Cerebellum (tissue), 4 donors: ENCODE measurements at places on chromosomes 2 and 18. TPM values are rescaled to one million over a fixed set of nuclear protein-coding genes. Genes with fewer than 3 reads are reported as not detected.

DPP10 gene
- total RNA-seq: 78.0 TPM

GRCh38 chr2:8525582-8526402, 156.1 kb upstream of the ID2 start:
- DNase-seq: peak; percentile 21

- DNase-seq: no peak
These were observed 12.0 kb downstream of the UGP2 start for GRCh38 chr2:63853527-63854310.

GRCh38 chr2:240269380-240269779, 128.9 kb upstream of the OTOS start:
- DNase-seq: no peak

DSG2 gene
- 4.7 TPM for total RNA-seq

- no peak for DNase-seq
These were observed 34.6 kb upstream of the IL1B start for GRCh38 chr2:112870841-112871835.

CTAGE1 gene
- not detected for total RNA-seq

DNA sequence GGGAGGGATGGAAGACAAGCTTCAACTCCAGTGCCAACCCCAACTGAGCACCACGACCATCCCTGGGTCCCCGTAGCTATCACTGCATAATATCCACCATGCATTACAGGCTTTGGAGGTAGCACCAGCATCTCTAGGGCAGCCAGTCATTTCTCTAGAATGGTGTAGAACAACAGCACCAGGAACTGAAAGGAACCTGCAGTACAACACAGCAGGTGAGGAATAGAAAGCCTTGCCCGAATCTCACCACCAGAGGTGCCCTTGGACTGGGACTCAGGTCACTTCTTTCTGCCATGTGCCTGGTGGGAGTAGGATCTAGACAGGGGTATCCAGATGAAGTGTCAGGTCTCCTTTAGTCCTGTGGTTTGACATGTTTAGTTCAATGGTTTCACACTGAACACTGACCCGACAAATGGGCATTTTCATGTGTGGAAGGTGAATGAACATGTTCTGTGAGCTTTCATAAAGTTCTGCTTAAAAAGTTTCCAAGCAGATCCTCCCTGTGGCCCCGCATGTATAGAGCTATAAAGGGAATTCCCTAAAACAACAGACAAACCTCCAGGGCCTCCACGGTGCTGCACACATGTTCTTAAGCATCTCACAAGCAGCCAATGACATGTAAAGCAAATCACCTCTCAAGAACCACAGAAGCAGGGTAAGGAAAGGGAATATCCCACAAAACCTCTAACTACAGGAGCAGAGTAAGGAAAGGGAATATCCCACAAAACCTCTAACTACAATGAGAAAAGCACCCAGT, 208.3 kb downstream of the AFF3 start:
- no peak for DNase-seq

ERBB4 gene
- total RNA-seq: 154 TPM

DNA sequence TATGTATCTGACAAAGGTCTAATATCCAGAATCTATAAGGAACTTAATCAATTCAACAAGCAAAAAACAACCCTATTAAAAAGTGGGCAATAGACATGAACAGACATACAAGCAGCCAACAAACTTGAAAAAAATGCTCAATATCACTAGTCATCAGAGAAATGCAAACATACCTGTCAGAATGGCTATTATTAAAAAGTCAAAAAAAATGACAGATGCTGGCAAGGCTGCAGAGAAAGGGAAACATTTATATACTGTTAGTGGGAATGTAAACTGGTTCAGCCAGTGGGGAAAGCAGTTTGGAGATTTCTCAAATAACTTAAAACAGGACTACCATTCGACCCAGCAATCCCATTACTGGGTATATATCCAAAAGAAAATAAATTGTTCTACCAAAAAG, 21.6 kb downstream of the SESTD1 start:
- no peak for DNase-seq

DNMT3A gene
- total RNA-seq: 63.3 TPM

- no peak for DNase-seq
These were observed 6.2 kb upstream of the SDC1 start for GRCh38 chr2:20231159-20231558.

DNA sequence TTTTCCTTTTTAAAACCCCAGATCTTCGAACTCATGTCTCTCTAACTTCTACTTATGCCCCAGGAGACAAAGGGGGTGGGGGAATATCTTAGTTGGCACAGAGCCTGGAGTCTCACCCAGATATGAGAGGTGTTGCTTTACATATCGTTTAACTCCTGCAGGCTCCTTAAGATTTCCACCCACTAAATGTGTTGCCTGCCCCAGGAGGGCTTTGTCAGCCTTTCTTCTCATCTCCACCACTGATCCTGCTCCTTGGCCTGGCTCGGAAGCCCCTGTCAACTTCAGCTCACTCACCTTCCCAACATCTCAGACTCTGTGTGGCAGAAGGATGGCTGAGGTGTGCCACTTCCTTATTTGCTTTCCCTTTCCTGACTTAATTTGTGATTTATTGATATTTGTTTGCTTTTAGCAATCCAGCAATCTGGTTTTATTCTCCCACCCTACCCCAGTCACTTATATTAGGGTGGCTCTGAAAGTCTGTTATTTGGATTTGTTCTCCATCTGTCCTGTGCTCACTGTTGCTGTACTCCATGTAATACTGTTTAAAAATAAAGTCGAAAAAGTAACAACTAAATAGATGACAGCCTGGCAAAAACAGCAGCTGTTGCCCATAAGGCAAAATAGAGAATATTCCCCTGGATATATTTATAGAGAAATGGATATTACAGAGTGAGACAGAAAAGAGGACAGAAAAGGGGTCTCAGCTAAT, 200.6 kb downstream of the ZBTB7C start:
- DNase-seq: no peak

DNA sequence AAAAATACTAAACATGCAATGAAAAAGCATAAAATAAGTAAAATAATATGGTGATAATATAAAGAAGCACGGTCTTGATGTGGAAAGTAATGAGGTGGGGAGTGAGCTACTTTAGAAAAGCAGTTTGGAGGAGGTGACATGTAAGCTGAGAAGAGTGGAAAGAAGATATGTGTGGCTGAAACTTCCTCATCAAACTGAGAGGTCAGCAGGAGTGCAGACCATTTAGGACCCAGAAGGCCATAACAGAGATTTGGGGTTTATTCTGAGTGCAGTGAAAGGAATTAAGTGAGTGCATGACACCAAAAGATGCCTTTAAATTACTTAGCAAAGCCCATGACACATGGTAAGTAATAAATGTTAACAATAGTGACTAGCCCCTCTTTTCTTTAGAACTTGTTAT, 24.4 kb upstream of the TMEM182 start:
- DNase-seq: no peak

GRCh38 chr18:7658701-7659100, 91.6 kb downstream of the PTPRM start:
- no peak for DNase-seq
